ENCODE measurements at places on chromosomes 5 and 9.

- peaks cover 7% of the 10 kb centered on the region for H3K27me3 ChIP-seq
- no peak for DNase-seq
- no peak overlapping the region for H3K4me3 ChIP-seq
- H3K36me3 ChIP-seq, result no peaks in the 10 kb centered on the region
Measured at GRCh38 chr5:139076111-139076510, 122.1 kb downstream of the SIL1 start.

DNA sequence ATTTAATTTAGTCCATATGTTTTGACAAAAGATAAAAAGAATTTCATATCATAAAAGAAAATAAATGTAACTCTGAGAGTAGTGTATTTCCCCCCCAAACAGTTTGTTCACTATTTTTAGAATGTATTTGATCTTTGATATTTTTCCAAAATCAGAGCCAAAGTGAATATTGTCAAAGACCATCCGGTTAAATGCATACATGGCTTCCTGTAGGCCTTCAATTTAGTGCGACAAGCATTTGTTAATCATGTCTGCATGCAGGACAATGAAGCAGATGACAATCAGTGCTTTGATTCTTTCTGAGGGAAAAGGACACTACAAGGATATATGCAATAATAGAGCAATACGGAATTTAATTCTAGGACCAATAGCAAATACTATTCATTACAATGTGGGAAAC, 79.8 kb downstream of the ACTBL2 start:
- no peaks in the 10 kb centered on the region for H3K36me3 ChIP-seq
- no peak overlapping the region for H3K27ac ChIP-seq
- H3K4me3 ChIP-seq, result no peak overlapping the region
- no peak for DNase-seq
- peaks cover 2% of the 10 kb centered on the region for H3K27me3 ChIP-seq

DNA sequence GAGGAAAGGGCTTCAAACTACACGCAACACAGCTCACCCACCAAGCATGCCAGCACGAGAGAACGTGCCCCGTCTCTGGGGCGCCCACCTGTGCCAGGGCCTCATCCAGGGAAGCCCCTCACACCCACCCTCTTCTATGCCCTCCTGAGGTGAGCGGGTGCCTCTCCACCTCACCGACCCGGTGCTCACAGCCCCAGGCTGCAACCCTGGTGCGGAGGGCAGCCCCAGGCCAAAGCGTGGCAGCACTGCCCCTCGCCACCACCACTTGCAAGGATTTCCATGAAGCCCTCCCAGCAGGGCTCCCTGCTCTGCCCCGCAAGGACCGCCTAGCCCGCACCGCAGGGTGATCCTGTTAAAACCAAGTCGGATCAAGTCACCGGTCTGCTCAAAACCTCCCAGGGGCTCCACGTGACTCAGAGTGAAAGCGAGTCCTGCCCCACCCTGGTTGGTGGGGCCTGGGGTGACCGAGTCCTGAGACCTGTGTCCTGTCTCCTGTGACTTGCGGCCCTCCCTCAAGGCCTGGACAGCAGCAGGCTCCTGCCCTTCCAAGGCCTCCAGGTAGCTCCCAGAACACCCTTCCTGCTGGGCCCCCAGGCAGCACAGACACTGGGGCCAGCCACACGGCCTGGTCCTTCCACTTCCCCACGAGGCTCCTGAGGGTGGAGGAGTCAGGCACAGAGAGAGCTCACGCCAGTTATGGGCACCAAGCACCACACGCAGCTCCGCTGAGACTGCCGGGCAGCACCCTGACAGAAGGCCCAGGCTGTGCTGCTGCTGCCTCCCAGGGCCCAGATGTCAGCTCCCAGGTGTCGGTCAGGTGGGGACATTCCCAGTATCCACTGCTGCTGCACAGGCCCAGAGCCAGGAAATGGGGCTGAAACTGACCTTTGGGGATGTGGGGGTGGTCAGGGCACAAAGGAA, 12.7 kb downstream of the BRD3 start:
- no peak overlapping the region for H3K4me3 ChIP-seq
- H3K27me3 ChIP-seq, result no peaks in the 10 kb centered on the region
- no peaks in the 10 kb centered on the region for H3K36me3 ChIP-seq
- no peak for DNase-seq

DNA sequence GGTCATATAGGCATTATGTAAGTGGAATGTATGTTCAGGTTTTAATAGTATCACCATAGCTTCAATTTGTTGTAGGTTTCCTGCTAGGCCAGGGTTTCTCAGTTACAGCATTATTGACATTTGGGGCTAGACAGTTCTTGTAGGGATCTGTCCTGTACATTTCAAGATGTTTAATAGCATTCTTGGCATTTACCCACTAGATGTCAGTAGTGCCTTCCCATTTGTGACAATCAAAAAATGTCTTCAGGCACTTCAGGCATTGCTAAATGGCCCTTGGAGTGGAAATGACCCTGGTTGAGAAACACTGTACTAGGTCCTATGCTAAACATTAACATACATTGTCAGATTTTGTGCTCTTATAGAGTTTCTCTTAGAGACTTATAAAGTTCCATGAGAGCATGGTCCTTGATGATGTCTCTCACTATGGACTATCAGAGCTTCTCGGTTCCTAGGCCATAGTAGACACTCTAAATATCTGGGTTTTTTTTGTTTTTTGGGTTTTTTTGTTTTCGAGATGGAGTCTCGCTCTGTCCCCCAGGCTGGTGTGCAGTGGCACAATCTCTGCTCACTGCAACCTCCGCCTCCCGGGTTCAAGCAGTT, 1.4 kb downstream of the KIF20A start:
- peak; percentile 16 for DNase-seq
- H3K27ac ChIP-seq, result peak overlapping the region; percentile 59
- peaks cover 8% of the 10 kb centered on the region for H3K4me1 ChIP-seq

GRCh38 chr9:456365-456764, 241.7 kb downstream of the DOCK8 start:
- H3K27ac ChIP-seq, result no peak overlapping the region
- peaks cover 41% of the 10 kb centered on the region for H3K4me1 ChIP-seq
- no peaks in the 10 kb centered on the region for H3K27me3 ChIP-seq

- peaks cover 2% of the 10 kb centered on the region for H3K27me3 ChIP-seq
- peak overlapping the region; percentile 92 for H3K4me3 ChIP-seq
- peaks cover 44% of the 10 kb centered on the region for H3K36me3 ChIP-seq
- no peak for DNase-seq
Measured at GRCh38 chr5:150448952-150449516, 505 bp downstream of the RPS14 start.

- peaks cover 89% of the 10 kb centered on the region for H3K4me1 ChIP-seq
- DNase-seq, result no peak
- H3K36me3 ChIP-seq, result peaks cover 48% of the 10 kb centered on the region
- H3K27ac ChIP-seq, result peak overlapping the region; percentile 85
- H3K27me3 ChIP-seq, result no peaks in the 10 kb centered on the region
Measured at GRCh38 chr9:91416096-91416712, 7.4 kb downstream of the NFIL3 start.

DNA sequence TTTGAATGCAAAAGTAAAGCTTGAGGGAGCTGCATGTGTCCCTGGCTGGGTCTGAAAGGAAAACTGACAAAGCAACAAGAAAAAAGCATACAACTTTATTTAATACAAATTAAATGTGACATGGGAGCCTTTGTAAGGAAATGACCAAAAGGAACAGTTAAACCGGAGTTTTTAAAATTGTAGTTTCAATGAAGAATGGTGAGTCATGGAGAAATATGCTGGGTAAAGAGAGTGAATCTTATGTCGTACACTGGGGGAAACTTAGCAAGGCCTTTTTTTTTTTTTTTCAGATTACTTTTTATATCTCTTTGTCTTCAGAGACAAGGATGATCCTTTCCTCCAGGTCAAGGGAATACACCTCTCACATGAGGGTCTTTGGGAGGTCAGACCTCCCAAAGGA, 50.1 kb upstream of the FBXL17 start:
- no peak for DNase-seq
- H3K4me3 ChIP-seq, result no peak overlapping the region
- no peaks in the 10 kb centered on the region for H3K36me3 ChIP-seq

GRCh38 chr5:153592081-153592480, 101.6 kb downstream of the GRIA1 start:
- no peak overlapping the region for H3K4me3 ChIP-seq
- DNase-seq, result no peak
- no peaks in the 10 kb centered on the region for H3K36me3 ChIP-seq
- H3K27ac ChIP-seq, result no peak overlapping the region
- H3K4me1 ChIP-seq, result no peaks in the 10 kb centered on the region
- H3K27me3 ChIP-seq, result no peaks in the 10 kb centered on the region

DNA sequence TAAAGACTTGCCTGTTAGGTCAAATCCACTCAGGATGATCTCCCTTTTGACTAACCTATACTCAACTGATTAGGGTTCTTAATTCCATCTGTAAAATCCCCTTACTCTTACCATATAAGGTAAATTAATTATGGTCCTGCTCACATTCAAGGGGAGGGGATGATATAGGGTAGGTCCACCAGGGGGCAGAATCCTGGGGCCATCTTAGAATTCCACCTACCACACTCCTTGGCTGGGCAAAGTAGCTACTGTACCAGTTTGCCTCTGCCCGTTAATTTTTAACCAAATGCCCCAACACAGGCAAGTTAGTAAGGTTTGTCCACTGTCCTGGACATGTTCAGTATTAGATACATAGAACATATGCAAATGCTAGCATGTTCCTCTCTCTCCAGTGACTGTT, 262.4 kb downstream of the SEMA5A start:
- no peaks in the 10 kb centered on the region for H3K27me3 ChIP-seq
- H3K27ac ChIP-seq, result no peak overlapping the region
- H3K4me1 ChIP-seq, result no peaks in the 10 kb centered on the region

DNA sequence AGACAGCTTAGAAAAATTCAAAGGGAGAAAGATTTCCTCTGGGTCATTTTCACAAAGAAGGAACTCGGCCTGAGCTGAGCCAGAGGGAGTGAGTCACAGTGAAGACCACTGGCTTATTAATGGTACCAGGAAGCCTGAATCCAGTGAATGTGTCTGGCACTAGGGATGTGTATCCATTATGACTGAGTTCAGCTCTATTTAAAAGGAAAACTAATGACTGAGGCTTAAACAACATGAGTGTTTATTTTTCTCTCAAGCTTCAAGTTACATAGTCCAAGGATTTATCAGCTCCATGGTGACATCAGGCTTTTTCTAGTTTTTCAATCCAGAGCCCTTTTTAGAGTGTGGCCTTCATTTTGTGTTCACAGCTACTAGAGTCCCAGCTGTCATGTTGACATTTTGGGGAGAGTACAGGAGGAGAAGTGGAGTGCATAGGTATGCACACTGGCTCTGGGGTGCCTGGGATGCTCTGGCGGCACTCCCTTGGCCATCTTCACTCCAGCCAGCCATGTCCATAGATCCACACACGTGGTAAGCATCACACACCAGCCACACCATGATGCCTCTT, 159.5 kb upstream of the ERCC6L2 start:
- peaks cover 5% of the 10 kb centered on the region for H3K36me3 ChIP-seq
- H3K27ac ChIP-seq, result no peak overlapping the region

DNA sequence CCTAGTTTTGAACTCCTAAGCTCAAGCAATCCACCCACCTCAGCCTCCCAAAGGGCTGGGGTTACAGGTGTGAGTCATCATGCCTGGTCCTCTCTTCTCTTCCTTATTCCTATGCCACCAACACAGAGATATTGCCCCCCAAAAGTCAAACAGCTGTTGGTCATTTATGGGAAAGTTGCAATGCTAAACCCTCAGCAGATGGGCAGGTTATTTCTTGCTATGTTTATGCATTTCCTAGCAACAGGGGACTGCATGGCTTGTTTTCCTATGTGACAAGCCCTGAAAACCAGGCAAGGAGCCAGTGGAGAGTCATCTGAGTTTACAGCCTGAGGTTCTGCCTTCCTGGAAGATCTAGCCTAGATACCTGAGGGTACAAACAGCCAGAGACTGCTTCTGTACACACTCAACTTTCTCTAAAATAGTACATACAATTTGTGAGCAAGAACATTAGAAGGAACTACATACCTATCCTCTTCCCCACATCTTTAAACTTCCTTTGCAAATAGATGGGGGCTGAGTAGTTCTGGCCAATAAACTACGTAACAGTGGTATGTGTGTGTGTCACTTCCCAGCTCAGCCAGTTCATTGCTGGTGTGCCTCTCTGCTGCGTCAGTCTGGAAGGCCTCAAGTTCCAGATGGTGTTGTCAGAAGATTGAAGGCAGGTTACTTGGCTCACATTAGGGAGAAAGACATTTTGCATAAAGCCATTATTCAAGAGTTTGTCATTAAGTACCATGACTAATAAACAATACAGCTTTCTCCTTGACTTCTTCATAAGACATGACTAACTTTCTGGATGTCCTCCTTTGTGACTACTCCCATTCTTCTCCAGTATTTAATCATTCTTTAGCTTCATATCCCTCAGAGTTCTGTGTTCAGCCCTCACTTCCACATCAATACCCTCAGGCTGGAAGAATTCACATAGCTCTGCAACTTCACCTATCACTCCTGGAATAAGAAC, 65.3 kb downstream of the CSNK1A1 start:
- H3K27ac ChIP-seq, result no peak overlapping the region
- peaks cover 2% of the 10 kb centered on the region for H3K27me3 ChIP-seq
- H3K4me3 ChIP-seq, result no peak overlapping the region
- H3K36me3 ChIP-seq, result no peaks in the 10 kb centered on the region
- H3K4me1 ChIP-seq, result no peaks in the 10 kb centered on the region

- H3K4me3 ChIP-seq, result no peak overlapping the region
- no peak overlapping the region for H3K27ac ChIP-seq
- peaks cover 3% of the 10 kb centered on the region for H3K27me3 ChIP-seq
- no peaks in the 10 kb centered on the region for H3K36me3 ChIP-seq
- no peaks in the 10 kb centered on the region for H3K4me1 ChIP-seq
- DNase-seq, result no peak
Measured at GRCh38 chr5:173527671-173528070, 88.8 kb downstream of the BOD1 start.

- H3K27ac ChIP-seq, result no peak overlapping the region
- H3K4me3 ChIP-seq, result no peak overlapping the region
- no peaks in the 10 kb centered on the region for H3K4me1 ChIP-seq
Measured at GRCh38 chr9:92720807-92721535, 43.7 kb downstream of the BICD2 start.

All from activated T-helper 1 cell treated with anti-CD3 and anti-CD28 coated beads, Interleukin-12 subunit alpha, Interleukin-12 subunit beta, Interleukin-2, Interleukin-4 antibody, amounts not matched to agents 30 ng/mL and 10 ng/mL and 1 ng/mL, durations not matched to agents 14 hours and 24 hours and 36 hours (primary cell).